A549 (cell line): ENCODE measurements at places on chromosomes 5 and 9.
A peak's percentile ranks its signal among the peaks of the same experiment; 100 is the strongest.

GRCh38 chr5:122924719-122925395 is 79.4 kb downstream of the SNX24 start:
- DNase-seq, result no peak

- no peak for DNase-seq
Measured at GRCh38 chr9:70641631-70642030, 227.2 kb upstream of the KLF9 start.

GRCh38 chr5:115246361-115246991 is 16.2 kb downstream of the PGGT1B start:
- DNase-seq, result peak; percentile 23

GRCh38 chr5:122311961-122312590 is at the start of gene SNCAIP:
Gene SNCAIP, plus strand, starts transcription at chr5:122312237. Its CDS starts 78,898 bp downstream, at chr5:122391135.
- DNase-seq, result peak; percentile 10

DNA sequence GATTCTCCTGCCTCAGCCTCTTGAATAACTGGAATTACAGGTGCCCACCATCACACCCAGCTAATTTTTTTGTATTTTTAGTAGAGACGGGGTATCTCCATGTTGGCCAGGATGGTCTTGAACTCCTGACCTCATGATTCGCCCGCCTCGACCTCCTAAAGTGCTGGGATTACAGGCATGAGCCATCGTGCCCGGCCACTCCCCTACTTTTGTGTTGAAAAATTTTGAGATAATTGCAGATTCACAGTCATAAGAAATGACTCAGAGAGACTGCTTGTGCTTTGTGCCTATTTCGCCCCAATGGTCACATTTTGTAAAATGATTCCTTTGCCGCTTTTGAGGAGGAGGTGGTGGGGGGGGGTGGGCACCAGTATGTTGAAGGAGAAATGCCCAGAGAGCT is 48.1 kb upstream of the SH3PXD2B start:
- DNase-seq, result no peak

DNA sequence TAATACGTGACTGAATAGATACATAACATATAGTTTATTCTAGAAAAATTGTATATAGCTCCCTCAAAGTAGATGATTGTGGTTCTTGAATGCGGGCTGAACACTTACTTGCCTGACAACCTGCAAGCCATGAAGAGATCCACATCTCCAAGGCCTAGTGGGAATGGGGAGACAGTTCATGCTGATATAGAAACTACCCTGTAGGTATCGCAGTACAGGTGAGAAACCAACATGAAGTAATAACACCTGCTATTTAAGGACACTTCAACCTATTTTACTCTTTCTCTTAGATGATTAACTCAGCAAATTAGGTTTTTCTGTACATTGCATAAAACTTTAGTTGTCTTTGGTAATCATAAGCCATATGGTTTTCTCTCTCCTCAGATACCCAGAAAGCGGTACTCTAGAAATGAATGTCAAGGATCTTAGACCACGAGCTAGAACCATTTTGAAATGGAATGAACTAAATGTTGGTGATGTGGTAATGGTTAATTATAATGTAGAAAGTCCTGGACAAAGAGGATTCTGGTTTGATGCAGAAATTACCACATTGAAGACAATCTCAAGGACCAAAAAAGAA is 47.3 kb downstream of the UHRF2 start:
- no peak for DNase-seq

GRCh38 chr5:174327896-174328295 is 282.4 kb downstream of the NSG2 start:
- no peak for DNase-seq

- DNase-seq, result no peak
Measured at GRCh38 chr5:117455236-117456233, 880.9 kb upstream of the SEMA6A start.

DNA sequence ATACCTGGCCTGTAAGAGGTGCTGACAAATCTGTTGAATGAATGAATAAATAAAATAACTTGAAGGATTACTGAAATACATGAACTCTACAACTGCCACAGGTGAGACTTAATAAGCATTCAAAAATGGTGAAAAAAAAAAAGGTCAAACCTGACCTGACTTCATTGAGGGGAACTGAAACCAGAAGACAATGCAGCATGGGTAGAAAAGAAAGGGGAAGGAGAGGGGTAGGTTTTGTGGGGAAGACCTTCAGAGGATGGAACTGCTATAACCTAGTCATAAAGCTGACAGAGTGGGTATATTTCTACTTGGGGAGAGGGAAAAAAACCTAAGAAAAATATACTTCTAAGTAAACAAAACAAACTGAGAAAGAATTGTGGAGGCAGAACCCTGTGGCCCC is 56.6 kb downstream of the RASEF start:
- DNase-seq, result no peak

DNA sequence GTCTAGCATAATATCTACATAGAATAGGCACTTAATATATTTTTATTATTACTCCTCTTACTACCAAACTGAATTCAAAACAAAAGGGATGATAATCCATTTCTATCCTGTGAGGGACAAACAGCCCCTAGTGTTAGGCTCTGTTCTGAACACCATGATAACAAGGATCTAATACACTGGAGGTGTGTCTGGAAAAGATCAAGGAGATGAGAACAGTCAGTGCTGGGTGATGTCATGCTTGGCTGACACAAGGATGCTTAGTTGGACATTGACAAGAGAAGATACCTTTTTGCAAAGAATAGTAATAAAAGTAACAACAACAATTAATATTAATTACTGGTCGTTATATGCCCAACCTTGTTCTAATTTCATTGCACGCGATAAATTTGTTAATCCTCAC is 458.7 kb downstream of the EBF1 start:
- no peak for DNase-seq

DNA sequence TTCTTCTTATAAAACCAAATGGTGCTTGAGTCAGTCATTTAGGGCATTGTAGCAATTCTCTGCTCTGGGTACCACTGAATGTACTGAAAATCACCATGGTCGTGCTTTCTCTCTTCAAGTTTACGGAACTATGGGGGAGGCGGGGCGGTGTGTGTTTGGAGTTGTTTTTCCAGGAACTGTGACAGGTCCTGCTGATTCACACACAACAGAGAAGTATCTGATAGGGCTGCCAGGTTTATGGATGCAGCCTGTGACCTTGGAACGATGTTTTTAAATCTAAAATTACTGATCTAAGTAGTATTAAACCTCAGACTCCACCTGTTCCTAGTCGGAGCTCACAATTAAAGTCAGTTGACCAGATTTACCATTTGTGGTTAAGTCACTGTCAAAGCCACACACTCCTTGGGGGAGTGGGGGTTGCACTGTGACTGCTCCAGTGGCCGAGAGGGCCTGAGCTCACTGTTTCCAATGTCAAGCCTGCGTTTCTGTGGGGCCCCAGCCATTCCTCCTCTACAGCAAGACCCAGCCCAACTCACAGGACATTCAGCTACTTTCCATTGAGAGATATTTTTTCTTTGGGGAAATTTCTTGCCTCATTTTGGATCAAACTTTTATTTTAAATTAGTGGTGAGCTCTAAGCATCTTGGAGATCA is 44.4 kb downstream of the GADD45G start:
- no peak for DNase-seq

DNA sequence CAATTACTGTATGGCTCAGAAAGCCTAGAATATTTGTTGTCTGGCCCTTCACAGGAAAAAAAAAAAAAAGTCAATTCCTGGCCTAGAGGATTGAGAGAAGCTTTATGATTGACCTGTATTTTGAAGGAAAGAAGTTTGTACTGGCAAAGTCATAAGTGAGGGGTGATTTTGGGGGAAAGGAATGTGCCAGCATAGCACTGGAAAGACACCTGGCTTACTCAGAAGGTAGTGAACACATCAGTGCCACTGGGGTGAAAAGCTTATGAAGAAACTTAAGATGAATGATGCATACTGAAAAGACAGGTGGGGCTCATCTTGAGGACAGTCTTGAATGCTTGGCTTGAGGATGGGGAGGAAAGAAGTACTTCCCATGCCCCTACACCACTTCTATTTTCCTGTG is 127.9 kb upstream of the RASA1 start:
- no peak for DNase-seq

- peak; percentile 56 for DNase-seq
Measured at GRCh38 chr9:131856105-131856504, 116.2 kb upstream of the RAPGEF1 start.

DNA sequence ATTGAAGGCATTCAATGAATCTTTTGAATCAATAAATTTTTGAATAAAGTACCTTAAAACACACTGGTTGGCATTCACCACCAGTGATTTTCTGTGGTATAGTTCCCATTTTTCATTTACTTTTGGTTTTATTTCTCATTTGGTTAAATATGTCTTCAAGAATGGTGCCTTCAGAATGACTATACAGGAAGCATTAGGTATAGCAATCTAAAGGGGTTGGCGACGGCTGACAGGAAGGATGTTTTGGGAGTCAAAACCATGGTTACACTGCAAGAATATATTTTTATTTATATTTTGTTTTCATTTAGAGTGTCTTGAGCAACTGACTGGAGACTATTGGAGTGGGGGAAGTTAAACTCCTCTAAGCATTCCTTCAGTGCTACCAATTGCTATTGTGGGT is 235.7 kb downstream of the HTR1A start:
- DNase-seq, result no peak

DNA sequence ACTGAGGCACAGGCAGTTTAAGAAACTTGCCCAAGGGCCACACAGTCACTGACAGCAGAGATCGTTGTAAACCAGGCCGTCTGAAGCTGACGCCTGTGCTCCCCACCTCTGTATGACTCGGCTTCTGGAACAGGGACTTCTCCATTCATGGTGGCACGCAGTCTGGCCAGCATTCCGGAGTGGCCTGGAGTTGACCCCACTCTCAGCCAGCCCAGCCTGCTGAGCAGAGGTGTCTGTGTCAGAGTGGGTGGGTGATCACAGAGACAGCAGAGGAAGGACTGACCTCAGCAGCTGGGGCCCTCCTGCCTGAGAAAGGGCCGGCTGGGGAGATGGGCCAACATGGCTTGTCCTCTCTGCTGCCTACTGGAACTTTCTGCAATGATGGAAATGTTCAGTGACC is 12.6 kb downstream of the LRSAM1 start:
- DNase-seq, result no peak

GRCh38 chr9:91489361-91489899 is 65.8 kb upstream of the NFIL3 start:
- no peak for DNase-seq

DNA sequence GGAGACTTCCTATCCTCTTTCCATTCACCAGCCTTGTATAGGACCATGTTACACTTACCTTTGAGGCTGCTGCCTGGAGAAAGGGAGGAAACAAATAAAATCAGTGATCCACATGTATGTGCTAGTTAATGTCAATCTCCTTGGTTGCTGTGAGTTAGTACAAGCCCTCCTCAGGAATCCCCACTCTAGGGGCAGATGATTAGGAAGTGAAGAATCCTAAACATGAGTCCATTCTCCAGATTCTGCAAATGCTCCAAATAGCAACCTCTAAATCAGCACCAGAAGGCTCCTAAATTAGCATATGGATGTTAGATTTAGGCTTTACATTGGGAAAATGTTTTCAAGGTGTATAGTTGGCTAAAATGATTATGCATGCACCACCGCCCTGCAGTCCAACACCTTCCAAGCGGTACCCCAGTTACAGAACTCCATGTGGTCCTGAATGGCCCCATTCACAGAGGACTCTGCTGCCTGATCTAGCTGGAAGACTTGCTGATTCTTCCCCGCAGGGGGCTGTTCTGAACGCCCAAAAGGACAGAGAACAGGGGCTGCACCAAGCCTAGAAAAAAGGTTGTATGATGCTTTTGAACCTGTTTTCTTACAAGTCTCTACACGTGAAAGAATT is 123.2 kb downstream of the TLE1 start:
- no peak for DNase-seq

GRCh38 chr9:37920471-37921167 is 16.7 kb upstream of the SLC25A51 start:
- DNase-seq, result no peak

- no peak for DNase-seq
Measured at GRCh38 chr5:149410071-149410470, 31.0 kb upstream of the IL17B start.

- DNase-seq, result no peak
Measured at GRCh38 chr9:87588339-87588738, 90.7 kb downstream of the DAPK1 start.

DNA sequence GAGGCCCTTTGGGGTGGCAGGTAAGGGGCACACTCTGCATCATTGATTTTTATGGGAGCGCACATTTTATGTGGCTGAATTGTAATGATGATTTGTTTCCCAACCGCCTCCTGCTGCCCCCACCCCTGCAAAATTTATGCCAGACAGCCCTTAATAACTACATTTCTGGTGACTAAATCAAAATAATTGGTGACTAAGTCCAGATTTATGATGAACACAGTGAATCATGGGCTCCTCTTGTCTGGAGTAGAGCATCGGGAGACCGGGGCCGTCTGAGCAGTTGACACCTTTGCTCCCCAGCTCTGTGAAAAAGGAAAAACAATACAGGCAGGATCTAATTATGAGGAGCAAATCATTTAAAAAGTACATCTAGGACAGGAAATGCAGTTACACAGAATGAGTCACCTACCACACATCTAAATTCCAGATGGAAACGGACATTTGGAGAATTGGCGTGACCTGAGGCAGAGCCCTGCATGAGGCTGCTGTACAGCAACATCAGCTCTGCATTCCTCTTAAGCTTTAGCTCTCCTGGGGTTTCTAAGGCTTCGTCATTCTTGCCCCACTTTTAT is 58.9 kb downstream of the DOCK2 start:
- DNase-seq, result peak; percentile 86

GRCh38 chr5:63125862-63126261 is 547.2 kb downstream of the LRRC70 start:
- DNase-seq, result peak; percentile 28

- no peak for DNase-seq
Measured at GRCh38 chr5:179451828-179452196, 98.5 kb upstream of the RUFY1 start.

DNA sequence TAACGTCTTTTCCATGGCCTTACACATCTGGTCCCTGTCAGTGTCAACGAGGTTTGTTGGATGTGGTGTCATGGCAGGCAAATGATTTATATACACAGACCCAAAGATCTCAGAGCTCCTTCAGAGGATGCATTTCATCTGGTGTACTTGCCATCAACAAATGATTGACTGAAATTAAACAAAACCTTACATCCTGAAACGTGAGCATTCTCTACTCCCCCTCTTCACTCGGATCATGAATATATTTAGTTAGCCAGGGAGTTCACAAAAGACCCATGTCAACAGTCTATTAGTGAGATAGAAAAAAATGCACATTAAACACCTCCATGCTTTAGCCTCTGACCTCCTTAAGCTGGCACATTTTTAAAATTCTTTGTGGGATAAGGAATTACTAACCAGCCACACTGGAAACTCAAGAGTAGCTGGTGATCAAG is 215.6 kb downstream of the EFNA5 start:
- no peak for DNase-seq

DNA sequence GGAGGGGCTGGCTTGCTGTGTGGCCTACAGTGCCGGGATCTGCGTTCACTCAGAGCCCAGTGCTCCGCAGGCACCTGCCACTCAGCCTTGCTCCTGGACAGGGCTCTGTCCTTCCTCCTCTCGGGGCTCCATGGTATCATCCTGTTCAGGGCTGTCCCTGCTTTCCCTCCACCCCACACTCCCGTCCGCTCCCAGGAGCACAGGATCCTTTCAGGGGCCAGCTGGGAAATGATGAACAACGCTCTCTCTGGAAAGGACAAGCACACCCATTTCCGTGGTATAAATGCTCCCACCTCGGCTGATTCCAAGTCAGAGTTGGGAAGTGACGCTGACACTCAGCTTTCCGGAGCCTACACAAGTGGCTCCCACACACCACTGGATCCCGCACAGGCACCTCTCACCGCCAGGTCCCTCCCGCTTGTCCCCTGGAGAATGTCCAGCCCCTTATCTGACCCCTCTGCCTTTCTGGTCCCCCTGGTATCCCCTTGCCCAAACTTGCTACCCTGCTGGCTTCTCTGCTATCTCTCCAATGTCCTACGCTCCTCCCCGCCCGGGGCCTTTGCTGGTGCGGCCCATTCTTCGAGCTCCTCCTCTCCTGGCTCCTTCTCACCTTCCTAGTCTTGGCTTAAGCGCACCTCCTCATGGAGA is 21.3 kb downstream of the HMCN2 start:
- no peak for DNase-seq
